ENCODE measurements at places on chromosomes 5 and 9.

DNA sequence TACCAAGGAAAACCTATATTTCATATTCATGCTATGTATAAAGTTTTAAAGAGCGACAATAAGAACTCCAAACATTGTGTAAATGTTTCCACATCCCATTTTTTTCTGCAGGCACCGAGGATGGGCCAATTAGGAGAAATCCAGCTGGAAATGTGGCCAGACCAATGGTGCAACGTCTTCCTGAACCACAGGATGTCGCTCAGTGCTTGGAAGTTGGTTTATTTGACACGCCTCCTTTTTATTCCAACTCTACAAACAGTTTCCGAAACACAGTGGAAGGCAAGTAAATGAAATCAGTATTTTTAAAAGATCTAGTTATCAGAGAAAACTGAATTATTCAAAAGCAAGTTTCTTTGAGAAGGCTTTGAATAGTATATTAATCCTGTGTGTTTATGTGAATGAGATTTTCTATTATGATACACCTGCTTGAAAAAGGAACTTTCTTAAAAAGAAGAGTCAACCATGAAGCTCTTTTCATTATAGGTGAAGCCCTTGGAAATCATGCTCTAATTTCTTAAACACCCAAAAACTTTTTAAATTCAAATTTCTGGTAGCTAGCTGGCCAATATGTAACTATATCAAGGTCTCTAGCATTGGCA, 9.1 kb downstream of the TYRP1 start:
- peak; percentile 42 for DNase-seq

DNA sequence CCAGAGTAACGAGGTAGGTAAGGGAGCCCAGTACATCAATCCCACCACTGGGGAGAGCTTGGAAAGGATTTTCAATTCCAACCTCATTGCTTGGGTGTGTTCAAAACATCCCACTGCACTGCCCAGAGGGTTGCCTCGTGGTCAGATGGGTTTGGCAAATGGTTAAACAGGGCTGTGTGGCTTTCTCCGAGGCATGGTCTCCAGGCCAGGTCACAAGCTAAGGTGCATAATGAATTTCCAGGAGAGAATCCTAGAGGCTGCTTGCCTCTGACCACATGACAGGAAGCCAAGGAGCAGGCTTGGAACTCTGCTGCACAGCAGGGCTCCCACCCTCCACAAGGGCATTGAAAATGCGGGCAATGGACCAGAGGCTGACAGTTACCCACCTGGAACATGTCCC, 51.6 kb downstream of the DAP start:
- DNase-seq: no peak

- no peak for DNase-seq
Measured at GRCh38 chr9:129714511-129715061, 38.3 kb downstream of the PTGES start.

DNA sequence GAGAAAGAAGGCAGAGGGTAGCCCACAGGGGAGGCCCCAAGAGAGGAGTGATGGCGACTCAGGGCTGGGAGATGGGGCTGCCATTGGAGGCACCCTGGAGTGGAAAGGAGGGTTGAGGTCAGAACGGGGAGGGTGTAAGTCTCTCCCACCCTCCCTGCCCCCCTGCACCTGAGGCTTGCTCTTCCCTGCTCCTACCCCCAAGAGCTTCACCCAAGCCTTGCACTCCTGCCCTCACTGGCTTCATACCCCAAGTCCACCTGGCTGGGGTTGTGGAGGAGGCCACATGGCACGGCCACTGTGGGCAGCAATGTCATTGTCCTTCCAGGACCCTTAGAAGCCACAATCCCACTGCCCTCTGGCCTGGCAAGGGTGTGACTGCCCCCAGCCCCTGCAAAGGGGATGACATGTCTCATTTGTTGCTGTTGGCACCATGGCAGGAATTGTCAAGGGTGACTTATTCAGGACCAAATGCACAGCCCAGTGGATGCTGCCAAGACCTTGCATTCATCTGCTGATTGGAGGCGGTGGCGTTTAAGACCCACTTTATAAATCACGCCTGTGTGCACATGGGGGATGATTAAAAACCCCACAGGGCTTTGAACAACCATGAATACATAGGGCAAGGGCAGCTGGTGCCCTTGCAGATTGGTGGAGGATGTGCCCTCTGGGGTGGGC, 47.6 kb upstream of the RNU6ATAC start:
- DNase-seq: no peak

DNA sequence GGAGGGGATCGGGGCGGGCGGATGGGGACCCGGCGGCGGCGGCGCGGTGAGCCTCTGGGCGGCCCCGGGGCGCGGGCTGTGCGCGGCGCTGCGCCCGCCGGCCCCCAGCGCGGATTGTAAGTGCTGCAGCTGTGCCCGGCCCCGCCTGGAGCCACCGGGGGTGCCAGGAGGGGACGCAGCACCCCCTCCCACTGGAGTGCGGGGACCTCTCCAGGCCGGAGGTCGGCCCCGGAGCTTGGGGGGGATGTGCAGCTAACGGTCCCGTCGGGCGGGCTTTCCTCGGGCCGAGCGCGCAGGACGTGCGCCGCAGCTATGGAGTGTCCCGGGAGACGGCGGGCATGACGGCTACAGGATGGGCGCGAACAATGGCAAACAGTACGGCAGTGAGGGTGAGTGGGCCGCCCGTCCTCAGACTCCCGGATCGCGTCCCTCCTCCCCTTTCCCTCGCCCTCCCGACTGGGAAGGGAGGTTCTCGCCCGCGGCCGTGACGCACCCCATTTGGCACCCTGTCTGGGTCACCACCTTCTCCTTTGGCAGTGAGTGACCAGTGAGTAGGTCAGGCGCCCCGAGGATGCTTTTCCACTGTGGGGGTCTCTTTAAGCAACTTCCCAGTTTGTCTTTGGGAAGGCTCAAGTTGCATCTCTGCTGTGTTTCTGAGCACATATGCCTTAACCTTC, 483 bp downstream of the FBXL7 start:
- peak; percentile 10 for DNase-seq

DNA sequence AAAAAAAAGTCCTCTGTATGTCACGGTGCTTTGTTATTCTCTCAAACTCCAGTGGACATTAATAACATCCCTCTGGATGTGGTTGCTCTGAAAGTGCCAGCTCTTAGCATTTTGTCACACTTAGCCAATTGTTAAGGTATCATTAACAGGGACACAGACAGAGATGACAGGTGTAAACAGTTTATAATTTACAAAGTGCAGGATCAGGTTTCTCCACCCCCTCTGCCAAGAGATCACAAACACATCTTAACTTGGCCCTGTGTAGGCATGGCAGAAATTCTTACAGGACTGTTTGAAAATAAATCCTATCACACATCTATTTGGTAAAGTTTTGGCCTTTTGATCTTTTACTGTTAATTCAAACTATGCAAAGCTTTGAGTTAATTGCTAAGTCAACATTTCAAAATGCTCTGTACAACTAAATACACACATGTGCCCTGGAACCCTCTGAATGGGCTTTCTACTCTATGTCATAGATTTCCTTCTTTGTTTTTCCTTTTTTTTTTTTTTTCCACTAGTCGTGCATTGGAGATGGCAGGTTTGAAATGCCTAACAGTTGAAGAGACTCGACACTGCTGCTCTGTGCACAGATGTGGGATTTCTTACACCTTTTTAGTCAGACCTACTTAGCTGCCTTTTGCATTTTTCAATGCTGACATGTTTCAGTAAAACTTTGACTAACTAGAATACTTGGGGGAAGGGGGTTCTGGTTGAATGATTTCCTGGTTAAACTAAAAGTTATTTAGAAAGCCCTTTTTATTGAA, 41.7 kb downstream of the SEMA6A start:
- DNase-seq: no peak

GRCh38 chr5:26645659-26646058, 392.7 kb downstream of the CDH9 start:
- DNase-seq: no peak

DNA sequence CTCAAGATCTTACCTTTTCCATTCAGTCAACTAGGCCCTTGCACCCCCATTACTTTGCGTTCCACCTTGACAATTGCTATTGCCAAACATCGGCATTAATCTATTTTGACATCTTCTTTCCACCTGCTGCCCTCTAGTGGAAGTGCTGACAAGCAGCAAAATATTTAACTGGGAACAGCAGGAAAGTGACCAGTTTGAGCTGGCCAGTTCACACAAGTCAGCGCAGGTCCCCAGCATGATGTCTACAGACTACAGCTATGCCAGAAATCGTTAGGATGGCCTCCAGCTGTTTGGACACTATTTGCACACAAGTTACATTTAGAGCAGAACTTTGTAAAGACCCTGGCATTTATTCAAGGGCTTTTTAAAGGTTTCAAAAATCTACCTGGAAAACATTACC, 160.1 kb downstream of the GHR start:
- DNase-seq: peak; percentile 61

- no peak for DNase-seq
Measured at GRCh38 chr5:150323092-150323491, 20.4 kb upstream of the ARSI start.

DNA sequence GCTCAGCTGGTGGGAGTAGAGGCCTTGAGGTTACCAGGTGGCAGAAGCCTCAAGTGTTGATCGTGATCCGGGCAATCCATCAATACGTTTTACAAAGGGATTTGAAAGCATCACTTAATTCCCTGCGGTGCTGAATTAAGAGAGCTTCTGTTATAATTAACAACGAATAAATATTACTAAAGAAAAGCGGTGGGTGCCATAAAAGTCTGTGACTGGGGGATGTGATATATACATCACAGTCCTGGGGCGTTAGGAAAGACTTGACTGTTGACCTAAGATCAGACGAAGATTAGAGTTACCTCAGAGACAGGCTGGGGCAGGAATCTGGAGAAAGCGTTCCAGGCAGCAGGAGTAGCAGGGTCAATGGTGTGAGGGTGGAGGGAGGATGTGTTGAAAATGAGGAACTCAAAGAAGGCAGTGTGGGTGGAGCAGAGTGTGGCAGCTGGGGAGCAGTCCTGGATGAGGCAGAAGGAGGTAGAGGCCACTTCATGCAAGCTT, 6.7 kb upstream of the C5orf63 start:
- no peak for DNase-seq

DNA sequence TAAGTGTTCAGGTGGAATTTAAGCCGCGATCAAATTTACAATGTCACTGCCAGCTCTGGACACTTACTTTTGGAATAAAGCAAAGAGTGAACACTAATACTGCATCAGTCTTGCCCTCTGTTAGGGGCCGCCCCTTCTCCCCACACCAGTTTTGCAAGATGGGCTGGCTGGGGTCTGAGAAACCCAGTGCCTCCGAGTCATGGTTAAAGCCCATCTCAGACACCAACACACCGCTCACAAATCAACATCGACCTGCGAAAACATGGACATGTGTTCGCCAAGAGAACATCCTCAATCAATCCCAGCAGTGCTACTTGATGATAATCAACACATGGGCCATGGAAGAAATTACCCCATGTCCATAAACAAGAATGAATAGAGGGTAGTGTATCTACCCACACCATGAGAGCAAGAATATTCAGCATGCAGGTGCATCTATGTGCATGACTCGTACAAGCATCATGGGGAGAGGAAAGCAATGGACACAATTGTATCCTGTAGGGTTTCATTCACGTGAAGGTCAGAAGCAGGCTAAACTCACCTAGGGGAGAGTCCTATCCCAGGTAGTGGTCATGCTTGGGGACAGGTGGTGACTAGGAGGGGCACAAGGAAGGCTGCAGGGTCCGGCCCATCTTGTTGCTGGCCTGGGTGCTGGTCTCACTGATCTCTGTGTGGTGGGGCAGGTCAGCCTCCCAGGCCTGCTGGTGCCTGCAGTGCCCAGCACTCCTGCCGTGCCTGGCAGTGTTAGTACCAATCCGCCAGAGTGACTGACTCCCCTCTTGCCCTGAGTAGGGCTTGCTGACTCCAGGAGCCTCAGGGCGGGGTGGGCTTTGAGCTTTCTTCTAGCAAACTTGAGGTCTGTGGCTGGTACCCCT, 5.0 kb downstream of the S1PR3 start:
- DNase-seq: no peak

GRCh38 chr5:43556857-43557542, at the start of gene PAIP1:
TSS of gene PAIP1 (minus strand) at chr5:43557077. CDS start at chr5:43556846, 231 bp downstream.
- DNase-seq: peak; percentile 78

GRCh38 chr5:122877518-122877917, 32.1 kb downstream of the SNX24 start:
- DNase-seq: no peak

DNA sequence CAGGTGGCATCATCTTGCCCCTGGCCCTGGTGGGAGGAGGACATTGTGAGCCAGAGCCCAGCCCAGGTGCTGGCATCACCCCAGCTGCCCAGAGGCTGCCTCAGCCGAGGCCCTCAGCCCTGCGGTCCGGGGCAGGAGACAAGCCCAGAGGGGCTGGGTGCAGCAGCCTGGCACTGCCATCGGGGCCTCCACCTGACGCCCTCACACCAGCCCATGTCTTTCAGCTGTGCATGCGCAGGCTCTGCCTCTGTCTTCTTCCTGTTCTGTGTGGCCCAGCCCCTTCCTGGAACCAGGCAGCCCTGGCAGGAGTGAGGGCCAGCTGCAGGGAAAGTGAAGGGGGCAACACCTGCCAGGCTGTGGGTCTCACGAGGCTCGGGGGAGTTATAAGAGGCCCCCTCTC, 4.8 kb upstream of the CEL start:
- no peak for DNase-seq

DNA sequence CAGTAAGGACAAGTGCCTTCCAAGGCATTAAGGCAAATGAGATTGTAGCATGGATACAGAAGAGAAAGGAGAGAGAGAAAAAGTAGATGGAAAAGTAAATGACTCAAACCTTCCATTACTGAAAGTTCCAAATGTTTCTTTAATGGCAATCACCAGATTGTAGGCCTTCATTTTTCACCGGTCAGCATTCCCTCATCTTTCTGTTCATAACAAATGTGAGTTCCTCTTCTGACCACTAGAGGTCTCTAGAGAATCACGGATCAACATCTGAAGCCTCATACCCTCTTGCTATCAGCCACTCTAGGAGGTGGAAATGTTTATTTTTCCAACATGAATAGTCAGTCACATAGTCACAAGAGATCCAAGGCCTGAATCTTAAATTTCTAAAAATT, 73.6 kb upstream of the RPS23 start:
- peak; percentile 69 for DNase-seq

- DNase-seq: no peak
Measured at GRCh38 chr5:58054018-58054417, 405.9 kb downstream of the PLK2 start.

DNA sequence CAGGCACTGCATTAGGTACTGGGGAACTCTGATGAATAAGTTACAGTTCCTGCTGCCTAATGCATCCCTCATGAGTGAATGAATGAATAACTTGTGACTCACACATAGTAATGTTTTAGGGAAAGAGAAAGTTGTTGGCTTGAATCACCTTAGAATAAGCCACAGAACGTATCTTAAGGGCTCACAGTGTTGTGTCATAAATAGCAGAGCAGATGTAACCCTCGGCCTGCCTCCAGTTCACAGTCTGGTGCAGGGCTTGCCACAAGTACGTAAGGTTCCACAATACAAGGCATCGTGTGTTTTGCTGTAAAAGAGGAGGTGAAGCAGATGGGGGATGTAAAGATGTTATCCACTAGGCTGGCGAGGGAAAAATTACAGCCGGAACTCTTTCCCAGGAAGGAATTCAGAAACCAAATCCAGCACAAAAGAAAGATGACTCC, 218.7 kb downstream of the TRPM3 start:
- DNase-seq: no peak

Data from HEK293T (cell line).